ENCODE measurements at places on chromosomes 5 and 9.

GRCh38 chr9:79858508-79858907 lies 286.7 kb downstream of the TLE4 start:
- no peak for DNase-seq

DNA sequence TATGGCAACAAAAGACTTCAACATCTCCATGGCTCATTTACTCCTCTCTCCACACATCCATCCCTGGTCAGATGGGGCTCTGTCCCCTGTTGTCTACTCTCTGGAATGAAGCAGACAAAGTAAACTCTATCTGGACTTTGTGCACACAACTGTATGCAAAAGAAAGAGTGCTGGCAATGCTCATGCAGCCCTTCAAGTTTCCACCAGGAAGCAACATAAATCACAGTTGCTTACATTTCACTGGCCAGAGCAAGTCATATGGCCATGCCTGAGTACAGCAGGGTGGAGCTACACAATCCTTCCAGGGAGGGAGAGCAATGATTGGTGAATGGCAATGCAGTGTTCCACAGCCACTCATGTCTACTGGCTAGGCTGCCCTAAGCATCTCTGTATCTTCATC lies 12.4 kb upstream of the SHC3 start:
- DNase-seq: no peak

DNA sequence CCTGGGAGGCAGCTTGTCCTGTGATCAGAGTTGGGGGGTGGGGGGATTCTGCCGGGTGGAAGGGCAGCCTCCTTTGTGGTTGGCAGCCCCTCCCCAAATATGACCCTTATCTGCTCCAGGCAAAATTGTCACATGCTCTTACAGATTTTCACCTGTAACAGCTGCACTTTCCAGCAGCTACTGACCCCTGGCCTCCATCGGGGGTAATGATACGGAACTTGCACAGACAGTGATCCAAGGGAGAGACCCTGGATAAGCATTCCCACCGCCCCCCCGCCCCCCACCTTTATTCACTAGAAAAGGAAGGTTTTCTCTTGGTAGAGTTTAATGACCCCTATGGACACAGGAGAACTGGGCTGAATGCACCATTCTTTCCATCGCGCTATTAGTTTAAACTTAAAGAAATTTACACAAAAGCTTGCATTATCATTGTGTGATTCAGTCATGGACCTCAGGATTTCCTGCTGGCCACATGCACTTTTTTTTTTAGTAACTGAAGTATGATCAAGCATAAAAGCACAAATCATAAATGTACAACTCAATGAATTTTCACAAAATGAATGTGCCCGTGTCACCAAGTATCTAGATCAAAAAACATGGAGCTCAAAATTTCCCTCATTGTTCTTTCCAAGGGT lies 10.7 kb upstream of the ZBTB34 start:
- DNase-seq: no peak

- DNase-seq: no peak
These were observed 7.8 kb downstream of the NINJ1 start for GRCh38 chr9:93126151-93126781.

DNA sequence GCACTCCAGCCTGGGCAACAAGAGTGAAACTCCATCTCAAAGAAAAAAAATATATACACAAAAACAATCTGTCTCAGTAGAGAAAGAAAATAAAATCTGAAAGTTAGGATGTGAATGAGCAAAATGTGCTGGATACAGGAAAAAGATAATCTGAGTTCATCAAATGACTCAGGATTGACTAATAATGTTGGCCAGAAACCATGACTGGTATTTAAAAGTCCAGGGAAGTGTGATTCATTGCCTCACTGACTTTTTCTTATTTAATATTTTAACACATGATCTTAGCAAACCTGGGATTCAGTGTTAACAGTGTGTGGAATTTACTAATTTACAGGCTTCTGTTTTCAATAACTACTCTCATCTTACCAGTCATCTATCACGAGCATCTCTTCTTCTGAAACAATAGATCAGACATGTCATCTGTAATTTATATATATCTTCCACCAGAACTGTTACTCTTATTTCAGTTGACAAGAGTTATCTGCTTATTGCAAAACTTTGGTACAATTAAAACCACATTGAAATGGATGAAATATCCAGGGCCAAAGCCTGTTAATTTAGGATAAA lies 256.7 kb downstream of the CDH12 start:
- no peak for DNase-seq

DNA sequence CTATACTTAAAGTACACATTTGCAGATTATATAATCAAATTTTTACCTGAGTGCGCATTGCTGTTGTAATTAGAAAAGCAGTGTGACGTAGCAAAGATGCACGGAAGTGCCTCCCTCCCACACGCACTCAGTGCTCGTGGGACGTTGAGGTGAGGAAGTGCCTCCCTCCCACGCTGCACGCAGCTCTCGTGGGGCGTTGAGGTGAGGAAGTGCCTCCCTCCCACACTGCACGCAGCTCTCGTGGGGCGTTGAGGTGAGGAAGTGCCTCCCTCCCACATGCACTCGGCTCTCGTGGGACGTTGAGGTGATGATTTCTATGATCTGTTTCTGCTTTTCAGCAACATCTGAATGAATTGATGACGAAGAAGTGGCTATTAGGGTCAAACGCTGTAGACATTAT lies 21.0 kb downstream of the EXOC3 start:
- peak; percentile 57 for DNase-seq

DNA sequence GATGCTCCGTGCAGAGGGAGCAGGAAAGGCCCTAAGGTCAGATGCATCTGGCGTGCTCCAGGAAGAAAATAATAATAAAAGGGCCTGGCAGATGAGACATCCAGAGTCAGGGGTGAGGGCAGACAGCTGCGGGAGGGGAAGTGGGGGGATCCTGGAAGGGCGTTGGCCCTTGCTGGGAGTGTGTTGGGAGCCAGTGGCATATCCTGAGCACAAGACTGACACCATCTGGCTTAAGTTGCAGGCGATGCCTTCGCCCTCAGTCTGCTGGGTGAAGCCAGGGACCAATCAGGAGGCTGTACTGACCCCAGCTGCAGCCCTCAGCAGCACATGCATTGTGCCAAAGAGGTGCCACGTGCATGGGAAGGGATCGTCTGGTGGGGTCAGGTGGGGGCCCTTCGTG lies 3.8 kb downstream of the OR2V2 start:
- DNase-seq: no peak

GRCh38 chr5:74409166-74409706 lies 231.3 kb downstream of the ENC1 start:
- no peak for DNase-seq

All from stimulated activated naive CD8-positive, alpha-beta T cell treated with anti-CD3 and anti-CD28 coated beads, Interleukin-15, Interleukin-2, amounts not matched to agents 100 U/mL and 50 U/mL, for 24 hours (primary cell).